ENCODE measurements at places on chromosomes 2 and 18.

DNA sequence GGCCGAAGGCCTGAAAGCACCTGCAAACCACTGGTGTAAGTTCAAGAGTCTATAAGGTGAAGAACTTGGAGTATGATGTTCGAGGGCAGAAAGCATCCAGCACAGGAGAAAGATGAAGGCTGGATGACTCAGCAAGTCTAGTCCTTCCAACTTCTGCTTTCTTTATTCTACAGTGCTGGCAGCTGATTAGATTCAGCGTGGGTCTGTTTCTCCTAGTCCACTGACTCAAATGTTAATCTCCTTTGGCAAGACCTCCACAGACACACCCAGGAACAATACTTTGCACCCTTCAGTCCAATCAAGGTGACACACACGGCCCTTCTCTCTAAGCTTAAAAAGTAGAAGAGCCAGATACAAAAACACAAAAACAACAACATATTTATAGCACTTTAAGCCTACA, 43.4 kb downstream of the NMS start:
- no peak for DNase-seq

- DNase-seq: no peak
These were observed 456.7 kb upstream of the HS6ST1 start for GRCh38 chr2:128775217-128775913.

DNA sequence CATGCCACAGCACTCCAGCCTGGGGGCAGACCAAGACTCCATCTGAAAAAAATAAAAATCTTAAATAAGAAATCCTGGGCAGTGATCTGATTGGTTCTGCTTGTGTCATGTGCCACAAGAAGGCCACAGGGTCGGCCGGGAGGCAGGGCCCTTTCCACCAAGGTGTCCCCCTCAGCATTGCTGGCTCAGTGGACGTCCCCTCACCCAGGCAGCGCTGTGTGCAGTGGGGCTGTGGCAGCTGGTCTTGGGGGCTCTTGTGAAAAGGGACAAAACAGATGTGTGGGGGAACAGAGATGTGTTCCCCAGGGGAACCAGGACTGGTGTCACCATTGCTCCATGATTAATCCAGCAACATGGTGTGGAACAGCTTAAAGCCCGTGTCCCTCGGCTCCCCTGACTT, 60.5 kb downstream of the HS6ST1 start:
- DNase-seq: no peak

- no peak for DNase-seq
These were observed 266.9 kb upstream of the GULP1 start for GRCh38 chr2:188024811-188025210.

Data from anterior cingulate cortex (tissue), 58 donors.